ENCODE measurements at places on chromosomes 16 and 17. TPM values are rescaled to one million over a fixed set of nuclear protein-coding genes. Genes with fewer than 3 reads are reported as not detected.

SCN4A gene
- 0.07 TPM for total RNA-seq

FOXL1 gene
- total RNA-seq = 4.2 TPM

ADAD2 gene
- not detected for total RNA-seq

C17orf100 gene
- 0.22 TPM for total RNA-seq

FBXL19 gene
- total RNA-seq = 33.5 TPM

CD300A gene
- total RNA-seq = not detected

SECTM1 gene
- 3.7 TPM for total RNA-seq

ZNF385C gene
- not detected for total RNA-seq

TBC1D3I gene
- total RNA-seq = 1.1 TPM

ATP5PD gene
- 332 TPM for total RNA-seq

FA2H gene
- not detected for total RNA-seq

SMIM36 gene
- total RNA-seq = not detected

NLRC3 gene
- total RNA-seq = 2.7 TPM

FASN gene
- total RNA-seq = 141 TPM

IL34 gene
- total RNA-seq = 0.14 TPM

NPIPA8 gene
- total RNA-seq = 0.22 TPM

CACNG1 gene
- not detected for total RNA-seq

TEDC2 gene
- 11.6 TPM for total RNA-seq

DNAI2 gene
- not detected for total RNA-seq

NBR1 gene
- total RNA-seq = 109 TPM

CTRB2 gene
- total RNA-seq = not detected

SLFN14 gene
- not detected for total RNA-seq

AATK gene
- 3.8 TPM for total RNA-seq

HEXIM2 gene
- total RNA-seq = 3.1 TPM

ATAD5 gene
- total RNA-seq = 17.3 TPM

FNDC8 gene
- total RNA-seq = not detected

CCDC200 gene
- not detected for total RNA-seq

SSTR5 gene
- total RNA-seq = not detected

CDRT15 gene
- not detected for total RNA-seq

YBX2 gene
- 0.13 TPM for total RNA-seq

CACNG4 gene
- not detected for total RNA-seq

CIITA gene
- under 0.01 TPM for total RNA-seq

COX6A2 gene
- not detected for total RNA-seq

DHRS7C gene
- not detected for total RNA-seq

P2RX5 gene
- total RNA-seq = 1.7 TPM

PRR11 gene
- total RNA-seq = 64.6 TPM

TBC1D16 gene
- 45.4 TPM for total RNA-seq

COPZ2 gene
- total RNA-seq = 6.8 TPM

NDEL1 gene
- total RNA-seq = 61.8 TPM

TNP2 gene
- not detected for total RNA-seq

KRT9 gene
- not detected for total RNA-seq

KRTAP1-1 gene
- not detected for total RNA-seq

GLTPD2 gene
- total RNA-seq = not detected

PLA2G10 gene
- total RNA-seq = not detected

Measured in thoracic aorta endothelial cell (primary cell).